ENCODE measurements at places on chromosomes 12 and 14. TPM values are rescaled to one million over a fixed set of nuclear protein-coding genes. Genes with fewer than 3 reads are reported as not detected.

DNA sequence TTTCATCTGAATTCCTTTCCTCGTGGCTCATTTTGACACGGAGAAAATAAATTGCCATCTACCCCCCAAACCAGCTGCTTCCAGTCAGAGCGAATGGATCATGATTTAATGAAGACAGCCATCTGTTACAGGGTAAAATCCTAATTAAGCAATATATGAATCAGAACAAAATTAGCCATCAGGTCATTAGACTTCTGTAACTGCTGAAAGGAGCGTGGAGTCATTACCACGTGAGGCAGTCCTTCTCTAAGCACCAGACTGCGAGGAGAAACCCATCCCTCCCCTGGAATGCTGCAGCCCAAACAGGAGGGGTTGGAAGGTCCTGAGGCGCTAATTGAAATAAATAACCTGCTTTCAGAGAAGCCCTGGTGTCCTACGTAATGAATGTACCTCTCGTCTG lies 51.1 kb upstream of the TCL1A start:
- DNase-seq = no peak

DNA sequence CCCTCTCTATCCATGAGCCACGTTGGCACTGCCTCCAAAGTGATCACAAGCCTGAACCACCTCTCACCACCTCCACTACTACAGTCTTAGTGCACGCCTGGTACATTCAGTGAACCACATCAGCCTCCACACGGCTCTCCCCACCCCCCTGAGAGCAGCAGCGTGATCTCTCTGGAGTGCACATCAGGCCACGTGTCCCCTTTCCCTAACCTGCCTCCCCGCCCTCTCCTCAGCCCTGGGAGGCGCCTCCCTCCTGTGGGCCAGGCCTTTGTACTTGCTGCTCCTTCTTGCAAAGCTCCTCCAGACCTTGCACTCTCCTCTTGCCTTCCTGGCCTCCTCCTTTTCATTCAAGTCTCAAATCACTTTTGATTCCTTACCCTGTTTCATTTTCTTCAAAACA lies 49.8 kb downstream of the SLC6A12 start:
- peak; percentile 91 for DNase-seq

DNA sequence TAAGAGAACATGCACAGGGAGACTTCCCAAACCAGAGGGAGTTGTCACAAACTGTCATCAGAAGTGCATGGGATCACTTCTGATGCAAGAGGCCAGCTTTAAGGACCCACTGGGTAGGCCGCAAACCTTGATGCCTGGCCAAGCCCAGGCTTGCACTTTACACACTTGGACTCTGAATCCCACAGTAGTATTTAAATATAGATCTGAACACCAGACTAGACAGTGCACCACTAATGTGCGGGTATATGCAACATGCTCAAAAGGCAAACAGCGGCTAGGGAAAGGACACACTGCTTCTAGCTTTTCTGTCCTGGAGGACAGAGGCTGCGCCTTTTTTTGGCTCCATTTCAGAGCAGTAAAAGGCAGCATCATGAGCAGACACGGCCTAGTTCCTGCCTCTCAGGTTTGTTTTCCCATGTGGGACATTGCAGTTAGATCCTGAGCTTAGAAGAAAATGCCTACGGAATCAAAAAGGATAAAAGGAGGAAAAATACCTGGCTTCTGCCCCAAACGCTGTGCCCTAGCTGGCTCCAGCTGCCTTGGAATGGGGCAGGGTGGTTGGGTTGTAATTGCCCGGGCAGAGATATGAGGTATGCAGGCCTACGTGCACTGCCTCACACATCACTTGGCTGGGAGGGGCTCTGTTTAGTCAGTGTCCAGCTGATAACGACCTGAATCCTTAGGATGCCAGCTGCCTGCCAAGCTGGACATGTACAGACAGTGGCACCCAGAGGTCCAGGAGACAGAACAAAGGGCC lies 84.5 kb upstream of the EGLN3 start:
- no peak for DNase-seq

GRCh38 chr12:107983756-107984472 lies 145.2 kb upstream of the WSCD2 start:
- DNase-seq = no peak

DNA sequence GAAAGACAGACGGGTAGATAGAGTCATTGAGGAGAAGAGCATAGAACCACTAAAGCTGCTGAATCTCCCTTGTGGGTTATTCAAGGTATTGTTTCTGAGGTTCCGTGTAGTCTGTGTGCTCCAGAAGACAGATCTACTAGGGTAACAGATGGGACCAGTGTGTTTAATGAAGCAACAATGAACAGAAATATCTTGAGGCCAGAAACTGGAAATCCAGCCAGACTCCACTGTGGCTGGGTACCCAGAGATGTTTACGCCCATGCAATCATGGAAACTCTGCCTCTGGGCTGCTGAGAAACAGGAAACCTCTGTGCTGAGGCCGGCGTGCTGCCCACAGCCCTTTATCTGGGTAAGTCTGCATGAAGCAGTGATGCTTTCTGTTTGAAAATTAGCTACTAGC lies 8.3 kb downstream of the PROX2 start:
- DNase-seq = no peak

STYK1 gene
- 0.58 TPM for polyA plus RNA-seq

GRCh38 chr14:24794644-24795305 lies 160.8 kb upstream of the GZMB start:
- no peak for DNase-seq

PTMS gene
- 590 TPM for polyA plus RNA-seq

- DNase-seq = no peak
These were observed 158.6 kb downstream of the ANO4 start for GRCh38 chr12:100953217-100953616.

DNA sequence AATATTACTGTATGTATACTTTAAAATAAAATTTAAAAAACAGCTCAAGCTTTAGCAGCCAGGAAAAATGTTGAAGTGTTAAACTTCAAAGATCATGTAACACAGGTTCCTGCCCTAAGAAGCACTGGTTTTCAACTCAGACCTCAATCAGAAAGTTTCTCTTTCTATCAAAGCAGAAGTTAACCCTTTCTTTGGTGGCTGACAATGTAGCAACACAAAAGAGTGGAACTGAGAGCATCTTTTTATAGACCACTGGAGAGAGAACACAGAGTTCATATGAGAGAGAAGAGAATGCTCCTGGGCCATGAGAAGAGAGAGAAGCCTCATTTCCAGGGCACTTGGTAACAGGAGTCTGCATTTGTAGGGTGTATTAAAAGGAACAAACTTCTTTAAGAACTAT lies 42.2 kb upstream of the KTN1 start:
- DNase-seq = no peak

DNA sequence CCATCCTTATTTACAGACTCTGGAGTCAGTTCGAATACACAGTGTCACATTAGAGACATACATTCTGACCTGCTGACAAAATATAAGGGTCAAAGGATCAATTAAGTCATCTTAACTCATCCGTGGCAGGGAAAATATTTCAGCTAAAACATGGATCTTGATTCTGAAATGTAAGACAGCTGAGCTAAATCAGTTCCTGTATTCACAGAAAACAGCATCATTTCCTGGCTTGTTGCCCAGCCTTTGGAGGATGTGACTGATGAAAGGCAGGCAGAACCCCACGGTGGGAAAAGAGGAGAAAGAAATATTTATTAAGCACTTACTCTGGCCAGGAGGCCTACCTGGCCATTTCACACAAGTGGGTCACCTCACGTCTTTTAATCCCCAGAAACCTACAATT lies 101.9 kb downstream of the GAS2L3 start:
- peak; percentile 20 for DNase-seq

DNA sequence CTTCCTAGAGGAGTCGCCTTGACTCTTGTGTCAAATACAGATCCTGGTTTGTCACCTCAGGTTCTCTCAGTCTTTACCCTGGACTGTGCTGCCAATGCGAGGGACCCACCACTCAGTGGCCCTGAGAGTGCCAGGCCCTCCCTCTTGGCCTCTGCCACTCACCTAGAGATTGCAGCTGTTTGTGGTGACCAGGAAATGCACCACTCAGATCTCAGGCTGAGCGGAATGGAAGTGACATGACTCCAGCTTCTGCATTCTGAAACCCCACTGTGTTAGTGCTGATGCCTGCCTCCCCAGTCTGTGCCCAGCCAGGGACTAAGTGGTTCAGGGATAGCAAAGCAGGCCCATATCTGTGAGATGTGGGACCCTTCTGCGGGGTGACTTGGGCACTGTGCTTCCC lies 27.8 kb upstream of the NEDD1 start:
- DNase-seq = no peak

- DNase-seq = no peak
These were observed 10.1 kb downstream of the LACRT start for GRCh38 chr12:54624315-54625279.

DNA sequence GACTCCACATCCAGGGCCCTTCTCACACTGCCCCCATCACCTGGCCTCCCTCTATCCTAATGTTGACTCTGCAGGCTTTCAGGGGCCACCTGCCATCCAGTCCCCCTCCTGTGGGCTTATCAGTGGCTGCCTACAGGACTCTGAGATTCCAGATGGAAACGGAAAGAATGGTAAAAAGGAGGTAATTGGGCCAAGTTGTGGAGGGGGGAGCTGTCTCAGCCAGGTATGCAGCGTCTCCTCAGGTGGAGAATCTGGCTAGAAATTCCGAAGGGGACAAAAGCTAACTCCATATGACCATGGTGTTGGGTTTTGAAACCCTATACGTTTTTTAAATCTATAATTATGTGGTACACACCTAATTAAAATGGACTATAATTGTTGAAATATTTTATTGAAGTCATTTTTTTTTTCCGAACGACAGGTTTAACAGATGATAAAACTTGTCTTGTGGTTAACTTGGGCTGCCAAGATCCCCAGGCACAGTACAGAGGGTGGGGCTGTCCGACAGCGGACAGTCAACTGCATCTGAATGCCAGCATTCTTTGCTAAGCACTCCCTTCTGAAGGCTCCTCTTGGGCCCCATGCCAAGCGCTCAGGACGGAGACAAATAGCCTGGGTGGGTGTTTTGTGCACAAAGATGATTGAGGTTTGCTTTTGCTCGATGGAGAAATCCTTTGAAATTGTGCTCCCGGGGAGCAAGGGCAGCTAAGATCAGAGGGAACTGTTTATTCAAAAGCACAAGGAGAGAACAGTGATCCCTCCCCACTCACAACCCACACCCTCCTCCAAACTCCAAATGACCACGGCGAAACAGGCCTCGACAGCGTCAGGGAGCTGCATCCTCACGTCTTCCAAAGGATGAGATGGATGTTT lies 365.6 kb downstream of the BCL11B start:
- no peak for DNase-seq

HHIPL1 gene
- polyA plus RNA-seq = 0.32 TPM

DNA sequence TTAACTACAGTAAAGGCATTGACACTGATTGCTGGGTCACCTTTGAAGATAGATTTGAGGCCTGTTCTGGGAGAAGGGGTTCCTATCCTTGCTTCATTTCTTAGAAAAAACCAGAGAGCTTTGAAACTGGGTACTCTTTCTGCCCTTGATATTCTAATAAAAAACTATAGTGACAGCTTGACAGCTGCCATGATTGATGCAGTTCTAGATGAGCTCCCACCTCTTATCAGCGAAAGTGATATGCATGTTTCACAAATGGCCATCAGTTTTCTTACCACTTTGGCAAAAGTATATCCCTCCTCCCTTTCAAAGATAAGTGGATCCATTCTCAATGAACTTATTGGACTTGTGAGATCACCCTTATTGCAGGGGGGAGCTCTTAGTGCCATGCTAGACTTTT lies 36.4 kb downstream of the CAND1 start:
- no peak for DNase-seq

GRCh38 chr12:108299516-108299915 lies 39.6 kb downstream of the CMKLR1 start:
- no peak for DNase-seq

DNA sequence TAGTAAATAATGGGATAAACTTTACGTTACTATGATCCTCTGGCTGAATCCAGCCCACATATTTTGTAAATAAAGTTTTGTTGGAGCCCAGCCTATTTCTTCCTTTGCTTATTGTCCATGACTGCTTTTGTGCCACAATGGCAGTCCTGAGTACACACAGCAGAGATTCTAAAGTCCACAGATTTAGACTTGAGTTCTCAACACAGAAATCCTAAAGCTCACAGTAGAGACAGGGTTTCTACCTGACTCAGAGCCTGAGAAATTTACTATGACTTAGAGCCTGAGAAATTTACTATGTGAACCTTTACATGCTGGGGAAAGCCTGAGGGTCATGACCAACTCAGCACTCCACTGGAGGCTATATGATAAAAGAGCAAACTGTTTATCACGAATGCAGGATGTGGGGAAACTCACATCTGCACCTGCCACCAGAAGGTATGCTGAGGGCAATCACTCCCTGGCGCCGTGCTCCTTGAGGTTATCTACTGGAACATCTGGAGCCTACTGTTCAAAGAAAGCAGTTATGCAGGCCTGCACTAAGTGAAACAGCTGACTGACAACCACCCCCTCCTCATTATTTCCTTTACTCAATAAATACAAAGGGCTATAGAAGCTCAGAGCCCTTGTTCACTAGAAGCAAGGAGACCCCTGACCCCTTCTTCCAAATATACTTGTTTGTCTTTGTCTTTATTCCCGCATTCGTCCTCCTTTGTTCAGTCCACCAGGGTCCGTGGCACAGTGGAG lies 52.6 kb upstream of the BICD1 start:
- DNase-seq = no peak

DNA sequence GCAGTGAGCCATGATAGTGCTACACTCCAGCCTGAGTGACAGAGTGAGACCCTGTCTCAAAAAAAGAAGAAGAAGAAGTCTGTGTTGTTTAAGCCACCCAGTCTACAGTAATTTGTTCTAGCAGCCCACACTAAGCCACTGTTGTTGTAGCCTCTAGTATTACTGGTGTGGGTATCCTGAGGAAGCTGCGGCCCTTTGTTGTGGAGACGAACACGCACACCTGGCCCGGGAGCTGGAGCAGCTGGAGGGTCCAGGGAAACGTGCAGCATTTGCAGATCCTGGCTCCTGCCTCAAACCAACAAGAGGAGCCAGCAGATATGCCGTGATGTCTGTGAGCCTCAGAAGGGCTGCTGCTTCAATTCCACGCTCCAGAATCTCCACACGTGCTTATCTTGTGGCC lies 65.3 kb downstream of the MAP1LC3B2 start:
- DNase-seq = no peak

DNA sequence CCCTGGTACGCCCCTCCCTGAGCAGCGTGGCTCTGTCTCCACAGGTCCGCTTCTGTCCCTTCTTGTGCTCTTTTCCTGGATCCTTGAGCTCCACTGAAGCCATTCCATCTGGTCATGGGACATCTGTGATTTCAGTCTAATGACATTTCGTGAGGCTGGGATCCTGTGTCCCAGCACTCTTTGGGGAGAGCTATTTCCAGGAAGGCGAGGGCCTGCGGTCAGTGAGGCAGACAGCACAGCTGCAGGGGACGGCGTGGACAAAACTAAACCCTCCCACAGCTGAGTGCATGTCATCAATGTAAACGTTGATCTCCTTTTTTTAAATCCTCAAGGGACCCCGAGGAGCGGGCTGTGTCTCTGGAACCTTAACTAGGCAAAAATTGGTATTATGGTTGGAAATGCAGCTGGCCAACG lies 127.7 kb downstream of the DACT1 start:
- peak; percentile 78 for DNase-seq

Data from kidney (tissue), 22 donors.